Fibroblast of skin of right quadriceps (primary cell): ENCODE measurements at places on chromosomes 4 and X.

DNA sequence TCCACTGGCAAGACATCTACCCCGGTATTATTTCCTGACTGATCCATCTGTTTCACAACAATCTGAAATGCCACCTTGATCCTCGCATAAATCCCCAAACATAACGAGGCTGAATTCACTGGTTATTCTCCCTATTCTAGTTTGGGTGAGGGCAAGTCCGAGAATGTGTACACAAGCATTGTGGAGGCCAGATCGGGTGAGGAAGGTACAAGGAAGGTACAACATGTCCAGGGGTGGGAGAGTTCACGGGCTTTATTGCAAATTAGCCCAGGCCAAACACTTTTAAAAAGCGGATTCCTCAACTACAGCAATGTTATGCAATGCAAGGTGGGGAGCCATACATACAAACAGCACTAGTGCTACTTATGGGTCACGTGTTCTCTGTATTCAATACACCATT is 82.0 kb upstream of the STS start:
- no peak for DNase-seq

GRCh38 chr4:88212253-88212561 is 53.8 kb upstream of the ABCG2 start:
- DNase-seq: no peak

DNA sequence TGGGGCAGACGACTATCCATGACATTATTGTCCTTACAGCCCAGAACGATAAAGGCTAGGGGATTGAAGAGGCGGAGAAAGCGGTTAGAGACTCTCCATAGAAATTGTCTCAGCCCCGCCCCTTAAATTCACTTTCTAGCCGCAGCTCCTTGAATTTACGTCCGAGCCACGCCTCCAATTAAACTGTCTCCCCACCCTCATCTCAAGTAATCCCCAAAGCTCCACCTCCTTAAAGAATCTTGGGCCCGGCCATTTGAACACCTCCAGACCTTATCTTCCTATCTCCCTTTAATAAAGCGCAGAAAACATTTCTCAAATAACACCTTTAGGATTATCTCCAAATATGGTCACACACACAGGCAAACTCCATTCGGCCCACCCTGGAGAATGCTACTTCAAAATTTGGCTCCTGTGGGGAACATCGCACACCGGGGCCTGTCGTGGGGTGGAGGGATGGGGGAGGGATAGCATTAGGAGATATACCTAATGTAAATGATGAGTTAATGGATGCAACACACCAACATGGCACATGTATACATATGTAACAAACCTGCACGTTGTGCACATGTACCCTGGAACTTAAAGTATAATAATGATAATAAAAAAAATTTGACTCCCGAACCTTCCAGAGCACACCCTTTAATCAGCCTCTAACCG is 7.2 kb upstream of the MAGIX start:
- peak; percentile 75 for DNase-seq

DNA sequence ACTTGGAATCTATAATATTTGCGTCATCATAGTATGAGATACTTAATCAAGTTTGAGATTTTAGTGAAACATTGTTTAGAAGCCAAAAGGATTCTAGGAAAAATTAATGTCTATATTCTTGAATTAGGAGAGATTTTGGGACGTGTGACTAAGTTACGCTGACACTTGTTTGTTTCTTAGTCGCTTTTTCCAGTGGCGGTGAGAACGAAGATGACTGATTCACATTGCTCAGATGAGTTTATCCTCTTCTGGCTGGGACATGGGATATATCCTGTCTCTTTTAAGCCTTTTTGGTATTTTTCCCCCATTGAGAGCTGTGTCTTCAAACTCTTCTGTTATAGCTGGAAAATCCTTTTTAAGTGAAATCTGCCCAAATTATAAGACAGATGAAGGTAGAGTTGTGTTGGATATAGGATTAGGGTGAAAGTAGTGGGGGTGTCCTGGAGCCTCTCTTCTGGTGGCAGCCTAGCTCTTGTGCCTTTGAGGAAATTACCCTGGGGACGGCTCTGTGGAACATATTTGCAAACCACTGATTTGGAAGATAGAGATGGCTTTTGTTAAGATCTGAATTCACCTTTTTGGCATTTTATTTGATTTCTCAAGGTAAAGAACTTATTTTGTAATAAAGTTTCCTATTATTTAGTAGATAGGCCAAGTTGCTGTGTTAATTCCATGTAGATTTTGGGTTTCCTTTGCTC is 49.7 kb downstream of the HTT start:
- DNase-seq: no peak

- DNase-seq: peak; percentile 32
Measured at GRCh38 chrX:109889289-109890006, 113.5 kb upstream of the TMEM164 start.

GRCh38 chrX:34294665-34295064 is 162.6 kb upstream of the FAM47A start:
- DNase-seq: no peak

DNA sequence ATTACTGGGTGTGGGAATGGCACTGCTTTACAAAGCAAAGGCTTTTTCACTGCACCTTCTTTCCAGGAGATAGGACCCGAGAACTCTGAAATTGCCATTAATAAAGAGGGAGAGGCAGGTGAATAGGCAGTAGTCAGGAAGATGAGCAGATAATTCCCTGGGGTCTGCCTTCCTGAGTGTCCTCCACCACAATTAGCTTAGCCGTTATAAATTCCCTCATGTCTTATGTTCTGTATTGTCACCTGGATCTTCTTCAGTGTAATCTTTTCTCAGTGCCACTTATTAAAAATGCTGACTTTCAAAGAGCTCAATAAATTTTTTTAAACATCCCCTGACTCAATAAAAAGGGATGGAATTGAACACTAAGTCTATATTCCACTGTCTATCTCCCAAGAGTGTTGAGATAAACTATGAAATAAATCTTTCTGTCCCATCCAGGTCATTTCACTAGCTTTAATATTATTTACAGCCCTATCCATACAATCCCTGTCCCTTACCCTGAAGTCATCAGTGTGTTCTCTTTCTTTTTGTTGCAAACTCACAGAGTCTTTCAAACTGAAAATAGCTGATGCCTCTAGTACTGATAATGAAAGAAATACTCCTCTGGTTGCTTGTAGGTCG is 272.2 kb upstream of the NRK start:
- no peak for DNase-seq

DNA sequence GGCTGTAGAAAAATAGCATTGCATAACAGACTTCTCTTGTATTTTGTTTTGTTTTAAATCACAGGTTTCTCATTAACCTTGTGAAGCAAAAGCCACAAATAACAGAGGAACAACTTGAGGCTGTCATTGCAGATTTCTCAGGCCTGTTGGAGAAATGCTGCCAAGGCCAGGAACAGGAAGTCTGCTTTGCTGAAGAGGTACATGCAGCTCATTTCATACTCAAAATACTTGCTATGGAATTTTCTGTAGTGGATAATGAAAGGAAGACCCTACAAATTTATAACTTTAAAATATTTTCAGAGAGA is 17.6 kb downstream of the AFP start:
- DNase-seq: no peak

- no peak for DNase-seq
Measured at GRCh38 chrX:102669526-102669925, 18.2 kb downstream of the GPRASP1 start.

DNA sequence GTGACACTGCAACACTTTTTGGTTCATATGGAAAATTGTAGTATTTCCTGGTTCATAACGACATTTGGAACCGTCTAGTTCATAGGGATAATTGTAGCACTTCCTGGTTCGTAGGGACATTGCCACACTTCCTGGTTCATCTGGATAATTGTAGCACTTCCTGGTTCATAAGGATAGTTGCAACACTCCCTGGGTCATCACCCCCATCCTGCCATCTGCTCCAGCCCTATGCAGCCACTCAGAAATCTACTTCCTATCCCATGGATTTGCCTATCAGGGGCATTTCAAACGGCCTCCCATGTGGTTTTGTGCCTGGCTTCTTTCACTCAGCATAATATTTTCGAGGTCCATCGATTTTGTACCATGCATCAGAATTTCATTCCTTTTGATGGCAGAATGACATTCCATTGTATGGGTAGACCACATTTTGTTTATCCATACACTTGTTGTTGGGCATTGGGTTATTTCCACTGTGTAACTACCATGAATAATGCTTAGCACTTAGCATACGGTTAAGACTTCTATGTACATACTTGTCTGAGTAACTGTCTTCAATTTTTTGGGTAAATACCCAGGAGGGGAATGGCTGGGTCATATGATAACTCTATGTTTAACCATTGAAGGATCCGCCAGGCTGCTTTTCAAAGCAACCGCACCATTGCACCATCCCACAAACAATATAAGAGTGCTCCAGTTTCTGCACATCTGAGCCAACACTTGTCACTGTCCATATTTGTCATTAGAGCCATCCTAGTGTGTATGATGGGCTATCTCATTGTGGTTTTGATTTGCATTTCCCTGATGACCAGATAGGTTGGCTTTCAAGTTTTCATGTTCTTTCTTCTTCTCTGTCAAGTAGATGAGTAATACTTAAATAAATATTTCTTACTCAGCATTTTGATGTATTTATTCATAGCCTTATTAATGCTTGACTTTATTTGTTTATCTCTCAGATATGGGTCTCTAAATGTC is 58.3 kb upstream of the CD99 start:
- DNase-seq: no peak

DNA sequence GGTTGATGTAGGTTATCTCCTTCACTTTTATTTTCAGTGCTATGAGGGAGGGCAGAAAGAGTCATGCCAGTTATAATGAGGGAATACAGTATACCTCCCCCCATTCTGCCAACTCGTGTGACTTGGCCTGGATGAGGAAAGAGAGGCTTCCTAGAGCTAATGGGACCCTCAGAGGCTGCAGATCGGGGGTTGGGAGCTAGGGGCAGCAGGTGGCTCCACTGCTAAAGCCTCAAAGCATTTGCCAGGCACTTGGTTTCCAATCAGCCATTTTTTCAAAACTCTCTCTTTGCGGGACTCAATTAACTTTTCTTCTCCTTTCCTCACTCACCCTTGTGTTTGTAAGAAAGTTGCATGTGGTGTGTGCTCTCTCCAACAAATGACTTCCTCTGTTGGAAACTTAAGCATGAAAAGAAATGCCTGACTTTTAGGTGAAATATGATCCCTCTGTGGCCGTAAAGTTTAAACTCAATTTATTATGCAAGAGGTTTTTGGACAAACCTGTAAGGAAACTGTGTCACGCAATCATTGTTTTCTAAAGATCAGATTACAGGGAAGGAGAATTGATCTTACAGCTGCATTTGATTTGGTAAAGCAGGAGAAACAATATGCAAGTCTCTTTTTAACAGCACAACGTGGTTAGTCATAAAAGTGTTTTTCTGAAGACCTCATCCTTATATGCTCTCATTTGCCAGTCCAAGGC is 7.0 kb downstream of the SFRP2 start:
- DNase-seq: peak; percentile 93

DNA sequence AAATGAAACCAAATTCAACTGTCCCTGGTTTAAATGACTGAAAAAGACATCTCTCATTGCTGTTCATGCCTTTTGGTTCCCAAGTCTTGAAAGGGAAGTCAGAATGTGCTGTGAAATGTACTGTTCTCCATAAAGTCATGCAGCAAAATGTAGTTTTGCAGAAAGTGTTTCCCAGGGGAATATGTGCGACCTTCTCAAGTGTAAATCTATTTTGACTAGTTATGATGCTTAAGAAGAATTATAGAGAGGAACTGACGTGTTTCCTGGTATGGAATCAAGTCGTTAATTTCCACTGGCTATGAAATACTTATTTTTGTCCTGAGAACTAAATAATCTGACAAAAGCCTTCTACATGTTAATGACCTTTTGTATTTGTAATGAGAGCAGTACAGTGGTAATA is 223.1 kb downstream of the CLCN4 start:
- DNase-seq: peak; percentile 46

- DNase-seq: peak; percentile 92
Measured at GRCh38 chr4:109078724-109079123, 223.7 kb downstream of the COL25A1 start.

DNA sequence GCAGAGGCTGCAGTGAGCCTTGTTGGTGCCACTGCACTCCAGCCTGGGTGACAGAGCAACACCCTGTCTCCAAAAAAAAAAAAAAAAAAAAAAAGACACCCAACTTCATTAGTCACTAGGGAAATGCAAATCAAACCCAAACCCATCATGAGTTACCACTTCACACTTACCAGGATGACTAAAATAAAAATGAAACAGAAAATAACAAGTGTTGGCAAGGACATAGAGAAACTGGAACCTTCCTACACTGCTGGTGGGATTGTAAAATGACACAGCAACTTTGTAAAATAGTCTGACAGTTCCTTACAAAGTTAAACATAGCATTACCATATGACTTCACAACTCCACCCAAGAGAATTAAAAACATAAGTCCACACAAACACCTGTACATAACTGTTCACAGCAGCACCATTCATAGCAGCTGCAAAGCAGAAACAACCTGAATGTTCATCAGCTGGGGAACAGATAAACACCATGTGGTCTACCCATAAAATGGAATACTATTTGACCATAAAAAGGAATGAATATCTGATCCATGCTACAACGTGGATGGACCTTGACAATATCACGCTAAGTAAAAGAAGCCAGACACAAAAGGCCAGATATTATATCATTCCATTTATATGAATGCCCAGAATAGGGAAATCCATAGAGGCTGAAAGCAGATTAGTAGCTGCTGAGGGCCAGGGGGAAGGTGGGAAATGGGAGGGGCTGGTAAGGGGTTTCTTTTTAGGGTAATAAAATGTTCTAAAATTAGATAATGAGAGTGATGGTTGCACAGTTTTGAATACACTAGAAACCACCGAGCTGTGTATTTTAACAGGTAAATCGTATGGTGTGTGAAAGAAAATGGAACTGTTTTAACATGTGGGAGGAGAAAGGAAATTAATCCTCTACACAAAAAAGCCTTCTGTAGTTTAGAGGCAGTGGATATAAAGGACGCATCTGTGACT is 18.3 kb downstream of the CD99L2 start:
- DNase-seq: no peak

DNA sequence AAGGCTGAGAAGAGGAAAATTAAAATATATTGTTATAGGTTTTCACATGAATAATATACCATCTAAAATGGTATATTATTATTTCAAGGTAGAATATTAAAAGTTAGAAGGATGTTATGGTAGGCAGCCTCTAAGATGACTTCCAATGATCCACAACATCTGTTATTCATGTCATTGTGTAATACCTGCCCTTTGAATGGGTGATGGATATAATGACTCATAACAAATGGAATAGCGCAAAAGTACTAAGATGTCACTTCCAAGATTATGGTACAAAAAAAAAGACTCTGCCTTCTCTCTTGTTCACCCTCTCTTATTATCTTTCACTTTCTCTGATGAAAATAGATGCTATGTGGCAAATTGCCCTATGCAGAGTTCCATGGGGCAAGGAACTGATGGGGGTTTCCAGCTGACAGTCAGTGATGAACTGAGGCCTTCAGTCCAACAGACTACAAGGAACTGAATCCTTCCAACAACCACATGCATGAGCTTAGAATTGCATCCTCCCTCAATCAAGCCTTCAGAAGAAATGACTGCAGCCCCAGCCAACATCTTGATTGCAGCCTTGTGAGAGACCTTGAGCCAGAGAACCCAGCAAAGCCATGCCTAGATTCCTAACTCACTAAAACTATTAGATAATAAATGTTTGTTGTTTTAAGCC is 57.7 kb downstream of the HS6ST2 start:
- no peak for DNase-seq
